ENCODE measurements at places on chromosomes 3 and 15. TPM values are rescaled to one million over a fixed set of nuclear protein-coding genes. Genes with fewer than 3 reads are reported as not detected.

The LIPC gene
- 3.2 TPM for total RNA-seq

The WNT5A gene
- total RNA-seq = 0.15 TPM

The CFAP92 gene
- total RNA-seq = not detected

The ANKRD63 gene
- total RNA-seq = not detected

The CCK gene
- total RNA-seq = 1.1 TPM

The EBLN2 gene
- total RNA-seq = 3.9 TPM

The ALDH1A3 gene
- total RNA-seq = 168 TPM

The RARB gene
- total RNA-seq = 32.2 TPM

The MAP6D1 gene
- 0.90 TPM for total RNA-seq

The CCR2 gene
- total RNA-seq = under 0.01 TPM

The LRRIQ4 gene
- total RNA-seq = not detected

The CAPN7 gene
- 15.6 TPM for total RNA-seq

The FILIP1L gene
- 8.5 TPM for total RNA-seq

The ZIC1 gene
- 1.6 TPM for total RNA-seq

The CASR gene
- not detected for total RNA-seq

The BOC gene
- 19.7 TPM for total RNA-seq

The PLAAT1 gene
- not detected for total RNA-seq

The SNX1 gene
- 39.0 TPM for total RNA-seq

The FRMD5 gene
- 15.4 TPM for total RNA-seq

The GPR62 gene
- not detected for total RNA-seq

The AGBL1 gene
- total RNA-seq = not detected

The CYP1A1 gene
- total RNA-seq = 0.45 TPM

The SLC7A14 gene
- 0.60 TPM for total RNA-seq

The SPINK8 gene
- total RNA-seq = not detected

The TMEM266 gene
- 0.82 TPM for total RNA-seq

The TTLL13 gene
- total RNA-seq = not detected

The SLC6A1 gene
- under 0.01 TPM for total RNA-seq

The DGKG gene
- under 0.01 TPM for total RNA-seq

The DAZL gene
- not detected for total RNA-seq

The MANF gene
- total RNA-seq = 55.2 TPM

The SPATA12 gene
- total RNA-seq = under 0.01 TPM

The STT3B gene
- 143 TPM for total RNA-seq

The PRR23A gene
- total RNA-seq = not detected

The ZMYND10 gene
- total RNA-seq = 0.70 TPM

The RTP4 gene
- total RNA-seq = 1.6 TPM

The MITF gene
- total RNA-seq = 0.68 TPM

The GABRB3 gene
- total RNA-seq = 0.45 TPM

The CORO2B gene
- 11.2 TPM for total RNA-seq

The BLOC1S6 gene
- total RNA-seq = 76.7 TPM

The PATL2 gene
- 0.82 TPM for total RNA-seq

The PP2D1 gene
- total RNA-seq = not detected

The PLA2G4B gene
- 1.6 TPM for total RNA-seq

The TNFAIP8L3 gene
- total RNA-seq = 16.5 TPM

The RHCG gene
- total RNA-seq = 0.12 TPM

The CACNA2D3 gene
- total RNA-seq = 0.59 TPM

The REC114 gene
- total RNA-seq = not detected

The CCRL2 gene
- total RNA-seq = not detected

The CAMKV gene
- not detected for total RNA-seq

The ARL14 gene
- not detected for total RNA-seq

Measured in smooth muscle cell of the coronary artery (primary cell).